Kidney (tissue), 22 donors: ENCODE measurements at places on chromosomes 2 and 18. TPM values are rescaled to one million over a fixed set of nuclear protein-coding genes. Genes with fewer than 3 reads are reported as not detected.

- H3K27ac ChIP-seq, result no peak overlapping the region
- H3K27me3 ChIP-seq, result no peaks in the 10 kb centered on the region
- no peak overlapping the region for H3K4me3 ChIP-seq
- H3K4me1 ChIP-seq, result no peaks in the 10 kb centered on the region
- no peaks in the 10 kb centered on the region for H3K36me3 ChIP-seq
These were observed 160.7 kb downstream of the CSRNP3 start for GRCh38 chr2:165630236-165630635.

DNA sequence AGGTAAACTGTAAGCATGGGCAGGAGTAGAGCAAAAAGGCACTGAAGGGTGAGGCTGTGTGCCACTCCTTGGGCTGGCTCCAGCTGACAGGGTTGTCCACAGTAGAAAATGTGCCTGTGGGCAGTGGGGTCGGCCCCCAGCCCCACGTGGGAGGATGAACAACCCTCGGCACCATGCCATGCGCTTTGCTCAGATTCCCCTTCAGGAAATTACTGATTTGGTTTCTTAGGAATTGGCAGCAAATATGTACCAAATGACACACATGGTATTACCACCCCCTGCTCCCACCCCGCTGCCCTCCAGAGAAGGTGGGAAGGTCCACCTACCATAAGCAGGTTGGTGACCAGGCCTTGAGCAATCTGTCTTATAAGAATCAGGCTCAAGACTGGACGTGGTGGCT is 13.6 kb downstream of the ADCY3 start:
- H3K27ac ChIP-seq, result no peak overlapping the region
- no peak overlapping the region for H3K4me3 ChIP-seq
- H3K4me1 ChIP-seq, result no peaks in the 10 kb centered on the region
- no peaks in the 10 kb centered on the region for H3K36me3 ChIP-seq
- H3K27me3 ChIP-seq, result no peaks in the 10 kb centered on the region

- no peaks in the 10 kb centered on the region for H3K36me3 ChIP-seq
- H3K27me3 ChIP-seq, result no peaks in the 10 kb centered on the region
- no peak overlapping the region for H3K27ac ChIP-seq
- H3K4me3 ChIP-seq, result no peak overlapping the region
- H3K4me1 ChIP-seq, result no peaks in the 10 kb centered on the region
These were observed 1351.6 kb upstream of the NRXN1 start for GRCh38 chr2:52383541-52383940.

SNTG2 gene
- polyA plus RNA-seq, result not detected

DNA sequence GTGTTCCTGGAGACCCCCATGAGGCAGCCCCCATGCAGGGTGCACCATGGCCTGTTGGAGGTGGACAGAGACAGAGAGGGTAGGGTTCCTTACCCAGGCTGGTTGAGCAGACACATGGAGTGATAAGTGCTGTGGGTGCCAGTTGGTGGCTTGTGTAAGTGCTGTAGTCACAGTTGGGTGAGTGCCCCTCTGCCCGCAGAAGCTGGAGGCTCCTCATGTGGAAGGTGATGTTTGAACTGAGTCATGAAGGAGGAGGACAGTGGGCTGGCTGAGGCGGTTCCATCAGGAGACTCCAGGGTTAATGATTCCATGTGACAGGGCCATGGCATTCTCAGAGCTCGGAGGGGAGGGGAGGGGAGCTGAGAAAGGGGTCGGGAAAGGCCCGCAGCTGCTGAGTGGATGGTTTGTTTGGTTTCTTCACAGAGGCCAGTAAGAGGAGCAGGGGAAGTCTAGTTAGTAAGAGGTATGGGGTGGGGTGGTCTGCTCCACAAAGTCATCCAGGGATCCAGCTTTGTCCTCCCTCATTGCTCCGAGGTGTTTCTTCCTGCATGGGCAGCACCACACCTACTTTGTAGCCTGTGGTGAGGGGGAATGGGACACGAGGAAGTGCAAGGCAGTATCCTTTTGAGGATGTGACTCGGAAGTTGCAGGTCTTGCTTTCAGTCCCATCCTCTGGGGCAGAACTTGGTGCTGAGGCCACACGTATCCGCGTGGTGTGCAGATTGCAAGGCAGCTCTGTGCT is 13.6 kb downstream of the IMPA2 start:
- H3K27me3 ChIP-seq, result no peaks in the 10 kb centered on the region
- no peaks in the 10 kb centered on the region for H3K36me3 ChIP-seq
- H3K27ac ChIP-seq, result peak overlapping the region; percentile 96
- peaks cover 3% of the 10 kb centered on the region for H3K4me1 ChIP-seq

EGR4 gene
- polyA plus RNA-seq, result not detected

GRCh38 chr2:171910494-171910893 is 11.8 kb upstream of the HAT1 start:
- no peaks in the 10 kb centered on the region for H3K4me1 ChIP-seq
- no peak for DNase-seq
- no peaks in the 10 kb centered on the region for H3K36me3 ChIP-seq
- H3K27ac ChIP-seq, result no peak overlapping the region
- H3K27me3 ChIP-seq, result no peaks in the 10 kb centered on the region

DNA sequence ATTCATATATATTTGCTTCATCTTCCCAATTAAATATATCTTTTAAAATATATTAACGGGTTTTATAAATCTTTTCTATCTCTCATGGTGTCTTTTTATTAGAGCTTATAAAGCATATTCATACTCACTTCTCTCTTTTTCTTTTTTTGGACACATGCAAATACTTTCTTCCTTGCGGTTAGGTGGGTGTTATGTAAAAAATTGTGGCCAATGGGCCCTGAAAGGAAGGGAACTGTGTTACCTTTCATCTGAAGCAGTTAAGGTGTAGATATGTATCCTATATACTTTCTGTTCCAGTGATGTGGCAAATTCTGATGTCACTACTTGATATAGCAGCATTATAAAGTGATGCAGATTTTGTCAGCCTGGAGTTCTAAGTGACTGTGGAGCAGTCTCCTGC is 714.5 kb downstream of the PLCL1 start:
- no peak overlapping the region for H3K27ac ChIP-seq
- H3K4me1 ChIP-seq, result no peaks in the 10 kb centered on the region
- no peak overlapping the region for H3K4me3 ChIP-seq
- H3K27me3 ChIP-seq, result no peaks in the 10 kb centered on the region
- H3K36me3 ChIP-seq, result no peaks in the 10 kb centered on the region

GRCh38 chr2:55033076-55033742 is 17.0 kb downstream of the RTN4 start:
- no peak for DNase-seq
- no peak overlapping the region for H3K27ac ChIP-seq
- no peaks in the 10 kb centered on the region for H3K36me3 ChIP-seq
- no peaks in the 10 kb centered on the region for H3K4me1 ChIP-seq
- H3K4me3 ChIP-seq, result no peak overlapping the region
- no peaks in the 10 kb centered on the region for H3K27me3 ChIP-seq

DNA sequence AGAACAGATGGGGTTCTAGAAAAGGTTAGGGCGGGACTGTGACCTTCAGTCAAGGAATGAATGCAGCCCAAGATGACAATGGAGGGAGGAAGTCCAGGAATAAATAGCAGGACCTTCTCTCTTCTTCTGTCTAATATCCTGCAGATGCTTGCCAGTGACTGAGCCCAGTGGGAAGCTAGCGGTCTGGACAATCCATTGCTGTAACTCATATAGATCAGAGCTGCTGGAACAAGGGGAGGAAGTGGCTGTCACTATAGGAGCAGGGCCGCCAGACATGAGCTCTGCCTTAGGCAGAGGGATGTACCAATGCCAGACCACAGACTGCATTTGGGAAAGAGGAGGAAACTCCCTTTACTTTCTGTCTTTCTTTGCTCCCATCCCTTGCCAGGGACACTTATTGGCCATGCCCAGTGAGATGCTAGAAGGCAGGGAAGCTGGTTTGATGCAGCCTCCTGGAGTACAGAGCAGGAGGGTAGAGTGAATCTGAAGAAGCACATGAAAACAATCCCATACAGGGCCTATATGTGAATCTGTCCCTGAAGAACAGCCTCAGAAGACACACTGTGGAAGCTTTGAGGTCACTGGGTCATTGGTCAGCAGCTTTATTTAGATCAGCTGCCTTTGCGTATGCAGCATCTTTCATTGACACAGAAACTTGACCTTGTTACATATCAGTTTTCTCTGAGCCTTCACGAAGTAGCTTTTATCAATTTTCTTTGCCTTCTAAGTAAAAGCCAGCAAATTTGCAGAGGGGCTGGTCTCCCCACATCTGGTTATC is 65.4 kb downstream of the CCDC85A start:
- no peak overlapping the region for H3K27ac ChIP-seq
- no peaks in the 10 kb centered on the region for H3K36me3 ChIP-seq
- H3K4me3 ChIP-seq, result no peak overlapping the region
- DNase-seq, result no peak
- peaks cover 4% of the 10 kb centered on the region for H3K4me1 ChIP-seq
- no peaks in the 10 kb centered on the region for H3K27me3 ChIP-seq

- H3K4me3 ChIP-seq, result no peak overlapping the region
- H3K36me3 ChIP-seq, result no peaks in the 10 kb centered on the region
- H3K27me3 ChIP-seq, result no peaks in the 10 kb centered on the region
- H3K4me1 ChIP-seq, result no peaks in the 10 kb centered on the region
- peak; percentile 42 for DNase-seq
These were observed 353.5 kb downstream of the SETBP1 start for GRCh38 chr18:45034179-45034578.

OR6B2 gene
- polyA plus RNA-seq, result not detected

RIT2 gene
- not detected for polyA plus RNA-seq

GRCh38 chr2:56971383-56971974 is 787.7 kb downstream of the CCDC85A start:
- H3K27me3 ChIP-seq, result no peaks in the 10 kb centered on the region
- no peak overlapping the region for H3K27ac ChIP-seq
- no peak overlapping the region for H3K4me3 ChIP-seq
- H3K4me1 ChIP-seq, result no peaks in the 10 kb centered on the region

GRCh38 chr18:10391506-10391905 is 62.9 kb upstream of the APCDD1 start:
- no peaks in the 10 kb centered on the region for H3K36me3 ChIP-seq
- DNase-seq, result no peak
- H3K4me3 ChIP-seq, result no peak overlapping the region
- H3K4me1 ChIP-seq, result no peaks in the 10 kb centered on the region
- H3K27ac ChIP-seq, result no peak overlapping the region

ADD2 gene
- polyA plus RNA-seq, result not detected

- H3K36me3 ChIP-seq, result peaks cover 11% of the 10 kb centered on the region
- DNase-seq, result no peak
- no peaks in the 10 kb centered on the region for H3K27me3 ChIP-seq
These were observed 90.5 kb downstream of the USP40 start for GRCh38 chr2:233476063-233476410.

GRCh38 chr2:227462462-227462951 is 9.4 kb upstream of the AGFG1 start:
- H3K27ac ChIP-seq, result no peak overlapping the region
- no peaks in the 10 kb centered on the region for H3K36me3 ChIP-seq
- H3K4me3 ChIP-seq, result no peak overlapping the region

- no peaks in the 10 kb centered on the region for H3K36me3 ChIP-seq
- no peak overlapping the region for H3K27ac ChIP-seq
- no peaks in the 10 kb centered on the region for H3K4me1 ChIP-seq
- H3K4me3 ChIP-seq, result no peak overlapping the region
- H3K27me3 ChIP-seq, result no peaks in the 10 kb centered on the region
These were observed 123.3 kb upstream of the RND3 start for GRCh38 chr2:150610670-150611279.

- H3K27me3 ChIP-seq, result no peaks in the 10 kb centered on the region
- no peaks in the 10 kb centered on the region for H3K36me3 ChIP-seq
- no peak overlapping the region for H3K27ac ChIP-seq
- no peak for DNase-seq
These were observed 357.1 kb downstream of the CPS1 start for GRCh38 chr2:210913461-210913860.

FOXD4L1 gene
- polyA plus RNA-seq, result not detected

MDH1 gene
- polyA plus RNA-seq, result 748 TPM

- no peak overlapping the region for H3K27ac ChIP-seq
- no peaks in the 10 kb centered on the region for H3K4me1 ChIP-seq
These were observed 514.5 kb downstream of the LRRTM4 start for GRCh38 chr2:77007686-77008085.

LYG2 gene
- not detected for polyA plus RNA-seq

BOK gene
- polyA plus RNA-seq, result 22.9 TPM

GAL3ST2 gene
- polyA plus RNA-seq, result 0.39 TPM

GRCh38 chr2:74653589-74653984 is 460 bp upstream of the SEMA4F start:
- H3K4me1 ChIP-seq, result peaks cover 4% of the 10 kb centered on the region
- H3K4me3 ChIP-seq, result peak overlapping the region; percentile 64
- no peaks in the 10 kb centered on the region for H3K36me3 ChIP-seq
- peaks cover 1% of the 10 kb centered on the region for H3K27me3 ChIP-seq
- no peak for DNase-seq

LRP1B gene
- polyA plus RNA-seq, result 0.69 TPM

DNA sequence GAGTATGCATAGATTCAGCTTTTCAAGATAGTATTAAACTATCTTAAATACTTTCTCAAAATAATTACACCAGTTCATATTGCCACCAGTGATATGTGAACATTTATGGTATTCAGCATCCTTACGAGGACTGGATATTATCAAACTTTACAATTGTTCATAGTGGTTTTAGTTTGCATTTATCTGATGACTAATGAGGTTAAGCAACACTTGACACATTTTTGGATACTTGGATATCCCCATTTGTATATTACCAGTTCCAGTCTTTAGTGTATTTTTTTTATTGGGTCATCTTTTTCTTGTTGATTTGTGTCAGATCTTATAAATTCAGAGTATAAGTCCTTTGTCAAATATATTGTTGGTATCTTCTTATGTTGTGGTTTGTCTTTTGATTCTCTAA is 128.4 kb downstream of the ASXL3 start:
- H3K27ac ChIP-seq, result no peak overlapping the region
- no peaks in the 10 kb centered on the region for H3K36me3 ChIP-seq
- no peak overlapping the region for H3K4me3 ChIP-seq
- no peaks in the 10 kb centered on the region for H3K4me1 ChIP-seq

DNA sequence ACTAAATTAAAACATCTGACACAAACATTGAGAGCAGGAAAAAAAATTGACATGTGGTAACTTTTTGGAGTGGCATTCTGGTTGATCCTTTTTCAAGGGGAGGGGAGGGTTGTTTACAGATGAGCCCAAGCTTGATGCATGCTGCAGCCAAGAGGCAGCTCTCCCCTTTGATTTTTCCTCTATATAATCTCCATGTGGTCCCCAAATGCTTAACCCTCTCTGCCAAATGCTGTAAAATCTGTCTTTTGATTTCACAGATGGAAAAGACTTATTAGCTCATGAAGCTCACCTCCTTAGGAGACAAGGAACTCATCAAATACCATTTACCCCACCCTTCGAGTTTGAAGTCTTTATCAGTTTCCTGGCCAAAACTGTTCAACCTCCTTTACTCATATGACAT is 623.0 kb downstream of the NRXN1 start:
- no peak for DNase-seq
- H3K4me1 ChIP-seq, result no peaks in the 10 kb centered on the region
- H3K36me3 ChIP-seq, result no peaks in the 10 kb centered on the region
- H3K27ac ChIP-seq, result no peak overlapping the region
- no peak overlapping the region for H3K4me3 ChIP-seq
- no peaks in the 10 kb centered on the region for H3K27me3 ChIP-seq

DNA sequence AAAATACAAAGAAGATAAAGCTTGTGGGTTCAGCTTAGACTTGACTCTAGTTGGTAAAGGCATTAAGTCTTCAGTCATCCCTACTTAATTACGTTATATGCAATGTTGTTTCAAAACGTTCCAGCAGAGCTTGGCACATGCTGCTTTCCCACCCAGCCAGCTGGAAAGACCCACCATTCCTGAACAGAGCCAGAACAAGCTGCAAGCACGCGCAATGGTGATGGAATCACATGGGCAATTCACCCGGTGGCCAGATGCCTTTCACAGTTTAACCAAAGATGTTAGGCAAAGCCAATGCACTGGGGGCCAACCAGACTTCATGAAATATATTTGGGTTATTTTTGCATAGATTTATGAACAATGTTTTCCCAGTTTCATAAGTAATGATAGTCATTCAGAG is 123.4 kb upstream of the CDH20 start:
- H3K4me1 ChIP-seq, result no peaks in the 10 kb centered on the region
- H3K27me3 ChIP-seq, result no peaks in the 10 kb centered on the region
- DNase-seq, result no peak

RGPD3 gene
- polyA plus RNA-seq, result 0.41 TPM

NMUR1 gene
- 1.3 TPM for polyA plus RNA-seq
